Pulmonary artery endothelial cell (primary cell): ENCODE measurements at places on chromosomes 3 and 15. TPM values are rescaled to one million over a fixed set of nuclear protein-coding genes. Genes with fewer than 3 reads are reported as not detected.

KIF15 gene
- total RNA-seq = 11.5 and 19.8 TPM in 2 replicates

SPATA12 gene
- 0.04 and 0.07 TPM in 2 replicates for total RNA-seq

PIGB gene
- total RNA-seq = 7.9 and 9.0 TPM in 2 replicates

TRPM1 gene
- total RNA-seq = 0.25 and 0.26 TPM in 2 replicates

TMEM115 gene
- 36.8 and 38.1 TPM in 2 replicates for total RNA-seq

PLD1 gene
- total RNA-seq = 78.9 and 81.0 TPM in 2 replicates

ERC2 gene
- 0.53 and 1.6 TPM in 2 replicates for total RNA-seq

POLQ gene
- total RNA-seq = 5.9 and 12.5 TPM in 2 replicates

CAMK1 gene
- total RNA-seq = 46.7 and 50.6 TPM in 2 replicates

NR1I2 gene
- 0.11 TPM in 1 of 2 replicates, not detected in the other for total RNA-seq

ITIH3 gene
- not detected in 2 replicates for total RNA-seq

SEMA5B gene
- not detected in 2 replicates for total RNA-seq

CPNE9 gene
- total RNA-seq = not detected in 2 replicates

SPINK8 gene
- not detected in 2 replicates for total RNA-seq

IL12A gene
- total RNA-seq = 0.40 and 2.0 TPM in 2 replicates

SOX14 gene
- not detected in 2 replicates for total RNA-seq

DPPA2 gene
- total RNA-seq = not detected in 2 replicates

PAQR5 gene
- total RNA-seq = 0.07 and 0.13 TPM in 2 replicates

NUP210 gene
- total RNA-seq = 0.11 and 1.1 TPM in 2 replicates

SNX33 gene
- 7.8 and 8.5 TPM in 2 replicates for total RNA-seq

NEK10 gene
- 4.7 and 5.6 TPM in 2 replicates for total RNA-seq
